ENCODE measurements at places on chromosomes 4 and X. TPM values are rescaled to one million over a fixed set of nuclear protein-coding genes. Genes with fewer than 3 reads are reported as not detected.
A peak's percentile ranks its signal among the peaks of the same experiment; 100 is the strongest.

The VCX2 gene
- not detected for polyA plus RNA-seq

- peak; percentile 54 for DNase-seq
- H3K27me3 ChIP-seq = no peaks in the 10 kb centered on the region
- H3K36me3 ChIP-seq = no peaks in the 10 kb centered on the region
- no peak overlapping the region for H3K4me3 ChIP-seq
Measured at GRCh38 chr4:7766086-7766485, 173.6 kb downstream of the AFAP1 start.

The SAP30 gene
- polyA plus RNA-seq = 10.6 TPM

- H3K4me3 ChIP-seq = no peak overlapping the region
- no peaks in the 10 kb centered on the region for H3K36me3 ChIP-seq
- no peaks in the 10 kb centered on the region for H3K4me1 ChIP-seq
- no peaks in the 10 kb centered on the region for H3K27me3 ChIP-seq
Measured at GRCh38 chr4:168569931-168570276, 73.1 kb downstream of the PALLD start.

The CT45A10 gene
- polyA plus RNA-seq = not detected
